ENCODE measurements at places on chromosomes 7 and 10. TPM values are rescaled to one million over a fixed set of nuclear protein-coding genes. Genes with fewer than 3 reads are reported as not detected.

The BNIP3 gene
- 90.4 TPM for total RNA-seq

The HACD1 gene
- total RNA-seq, result 2.9 TPM

The GRID2IP gene
- total RNA-seq, result not detected

The MUC12 gene
- 0.05 TPM for total RNA-seq

The C10orf53 gene
- total RNA-seq, result not detected
